NCI-H526 (cell line): ENCODE measurements at places on chromosomes 4 and X.

GRCh38 chr4:31043382-31044062 is 323.4 kb downstream of the PCDH7 start:
- no peak for DNase-seq

- DNase-seq: peak; percentile 75
These were observed 206.3 kb downstream of the SHROOM3 start for GRCh38 chr4:76641351-76641750.

- DNase-seq: no peak
These were observed 3.9 kb downstream of the AVPR2 start for GRCh38 chrX:153908219-153908860.

GRCh38 chrX:8729811-8730210 is 2.1 kb downstream of the ANOS1 start:
- no peak for DNase-seq

GRCh38 chrX:30612250-30612655 is 34.7 kb upstream of the TASL start:
- no peak for DNase-seq

DNA sequence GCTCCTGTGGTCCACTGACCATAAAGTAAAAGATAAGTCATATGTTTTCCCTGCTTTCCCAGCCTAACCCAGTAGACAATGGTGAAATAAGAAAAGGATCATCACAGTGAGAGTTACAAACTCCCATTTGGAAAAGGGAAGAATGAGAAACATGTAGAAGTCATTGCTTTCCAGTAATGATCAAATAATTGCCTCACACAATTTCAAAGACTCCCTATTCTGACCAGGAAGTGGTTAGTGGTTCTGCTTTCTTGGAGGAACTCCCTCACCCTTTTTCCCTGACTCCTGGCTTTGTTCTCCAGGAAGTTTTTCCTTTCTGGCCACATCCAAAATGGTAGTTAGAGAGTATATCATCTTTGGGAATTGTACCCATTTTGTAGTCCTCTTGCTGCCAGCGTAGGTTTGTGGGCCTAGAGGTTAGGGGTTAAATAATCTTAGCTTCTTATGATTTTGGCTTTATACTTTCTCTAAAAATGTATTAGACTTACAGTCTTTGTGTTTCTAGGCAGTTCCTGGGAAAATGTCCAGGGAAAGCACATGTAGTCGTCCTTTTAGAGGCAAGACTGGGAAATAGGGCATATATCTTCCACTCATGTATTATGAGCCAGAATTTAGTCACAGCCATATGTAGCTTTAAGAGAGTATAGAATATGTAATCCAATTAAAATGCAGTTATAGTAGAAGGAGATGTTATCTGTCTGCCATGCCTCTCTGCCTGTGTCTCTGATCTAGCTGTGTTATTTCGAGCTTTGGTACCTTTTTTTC is 10.5 kb downstream of the VAMP7 start:
- DNase-seq: no peak

GRCh38 chr4:146029147-146029546 is 90.5 kb upstream of the ZNF827 start:
- no peak for DNase-seq

- no peak for DNase-seq
These were observed 365.3 kb downstream of the MAPK10 start for GRCh38 chr4:85994576-85994975.

DNA sequence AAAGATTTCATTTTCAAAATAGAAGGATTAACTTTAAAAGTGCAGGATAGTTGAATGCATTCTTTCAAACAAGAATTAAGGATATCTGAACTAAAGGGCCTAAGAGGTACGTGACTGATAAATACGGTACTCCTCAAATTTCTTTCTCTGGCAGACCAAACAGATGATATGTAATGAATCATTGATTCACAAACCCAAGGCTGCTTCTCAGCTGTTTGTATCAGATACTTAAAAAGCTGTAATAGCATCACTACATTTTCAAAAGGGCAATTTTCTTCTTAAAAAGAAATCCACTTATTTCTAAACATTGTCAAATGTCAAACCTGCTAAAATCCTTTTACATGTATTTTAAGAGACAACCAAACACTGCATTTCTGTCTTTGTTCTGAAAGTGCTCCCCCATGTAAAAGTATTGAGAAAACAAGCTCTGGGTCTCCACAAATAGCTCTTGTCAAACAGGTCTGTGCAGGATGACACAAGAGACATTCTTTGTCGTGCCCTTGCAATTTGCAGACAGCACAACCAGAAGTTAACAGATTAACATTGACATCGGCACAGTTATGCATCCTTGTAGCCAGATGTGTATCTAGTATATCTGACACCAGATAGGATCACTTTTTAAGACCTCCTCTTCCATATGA is 82.0 kb downstream of the MANBA start:
- DNase-seq: no peak

- DNase-seq: no peak
These were observed 68.6 kb upstream of the SORBS2 start for GRCh38 chr4:185880571-185880970.

- no peak for DNase-seq
These were observed 3.9 kb upstream of the HAUS3 start for GRCh38 chr4:2245787-2246275.

DNA sequence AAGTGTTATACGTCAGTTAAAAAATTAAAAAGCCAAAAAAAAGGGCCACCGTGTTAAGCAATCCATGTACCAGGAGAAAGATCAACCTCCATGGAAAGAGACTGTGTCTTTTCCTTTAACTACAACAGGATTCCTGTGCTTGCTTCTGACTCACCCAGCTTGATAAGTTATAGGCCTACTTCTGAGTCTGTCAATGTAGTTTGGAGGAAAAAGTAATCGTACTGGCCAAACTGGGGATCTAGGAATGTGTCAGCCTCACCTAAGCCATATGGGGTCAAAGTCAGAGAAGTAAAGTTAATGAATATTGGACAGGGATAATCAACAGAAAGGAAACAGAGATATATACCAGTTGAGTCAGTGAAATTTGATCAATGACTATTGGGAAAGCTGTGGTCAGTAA is 470.8 kb upstream of the SLIT2 start:
- no peak for DNase-seq

DNA sequence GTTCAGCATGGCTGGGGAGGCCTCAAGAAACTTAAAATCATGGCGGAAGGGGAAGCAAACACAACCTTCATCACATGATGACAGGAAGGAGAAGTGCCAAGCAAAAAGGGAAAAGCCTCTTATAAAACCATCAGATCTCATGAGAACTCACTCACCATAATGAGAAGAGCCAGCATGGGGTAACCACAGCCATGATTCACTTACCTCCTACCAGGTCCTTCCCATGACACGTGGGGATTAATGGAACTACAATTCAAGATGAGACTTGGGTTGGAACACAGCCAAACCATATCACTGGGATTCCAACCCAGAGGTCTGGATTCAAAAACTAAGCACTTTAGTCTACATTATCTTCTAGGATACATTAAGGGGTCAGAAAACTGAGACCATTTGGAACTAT is 609.6 kb upstream of the SPANXN1 start:
- DNase-seq: no peak

DNA sequence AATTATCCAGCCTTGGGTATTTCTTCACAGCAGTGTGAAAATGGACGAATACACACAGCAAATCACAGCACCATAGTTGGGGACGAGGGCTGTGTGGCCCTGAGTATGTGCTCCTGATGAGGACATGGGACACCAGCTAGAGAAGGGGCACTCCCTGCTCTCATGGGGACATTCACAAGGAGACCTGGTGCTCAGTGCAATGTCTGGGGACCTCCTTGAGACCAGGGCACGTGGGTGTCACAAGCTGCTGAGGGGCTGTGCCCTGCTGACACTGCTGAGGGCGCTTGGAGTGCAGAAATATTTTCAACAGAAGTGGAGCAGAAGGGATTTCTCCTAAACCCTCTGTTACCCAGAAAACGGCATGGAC is 65.4 kb downstream of the TRMT44 start:
- no peak for DNase-seq

DNA sequence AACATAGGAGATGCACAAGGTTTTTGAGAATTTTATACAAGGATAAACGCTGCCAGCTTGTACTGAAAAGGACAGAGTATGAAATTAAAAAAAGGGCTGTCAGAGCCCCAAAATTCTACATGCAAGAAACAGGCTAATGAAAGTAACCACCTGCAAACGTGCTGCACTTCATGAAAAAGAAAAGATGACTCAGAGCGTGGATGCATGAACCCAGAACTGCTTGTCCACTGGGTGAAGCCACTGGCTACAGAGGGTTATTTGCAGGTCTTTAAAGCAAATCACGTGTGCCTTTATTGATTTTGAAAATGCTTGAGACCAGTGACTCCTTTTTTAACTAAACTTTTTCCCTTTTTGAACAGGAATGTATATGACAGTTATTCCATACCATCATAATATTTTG is 25.3 kb upstream of the FRMD7 start:
- DNase-seq: no peak

DNA sequence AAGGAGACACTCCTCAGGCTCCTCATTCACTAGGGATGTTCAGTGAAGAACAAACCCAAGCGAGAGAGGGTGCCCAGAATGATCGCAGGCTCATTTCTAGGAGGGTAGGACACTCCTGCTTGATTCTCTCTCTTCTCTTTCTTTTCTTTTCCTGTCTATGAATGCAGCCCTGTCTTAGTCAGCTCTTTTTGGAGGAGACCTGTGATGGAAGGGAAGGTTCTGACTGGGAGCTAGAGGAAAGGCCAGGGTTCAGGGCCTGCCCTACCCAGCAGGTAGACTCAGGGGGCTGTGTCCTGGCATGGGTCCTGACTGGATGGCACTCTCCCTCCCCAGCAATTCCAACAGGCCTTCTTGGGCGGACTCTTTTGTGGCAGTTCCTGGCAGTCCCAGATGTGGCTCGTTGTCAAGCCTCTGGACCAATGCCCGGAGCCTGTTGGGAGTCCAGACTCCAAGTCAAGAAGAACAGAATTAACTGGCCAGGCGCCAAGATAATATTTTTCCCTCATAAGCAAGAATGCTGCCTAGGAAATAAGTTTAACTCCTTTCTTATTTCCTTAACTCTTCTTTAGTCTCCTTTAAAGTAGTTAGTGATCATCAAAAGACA is 139.4 kb upstream of the SCML1 start:
- no peak for DNase-seq

GRCh38 chr4:159765382-159765781 is 662.5 kb downstream of the RAPGEF2 start:
- no peak for DNase-seq

GRCh38 chr4:86939729-86940575 is 5.1 kb downstream of the AFF1 start:
- peak; percentile 71 for DNase-seq
